Coronary artery (tissue), 2 donors: ENCODE measurements at places on chromosomes 1 and 21.
A peak's percentile ranks its signal among the peaks of the same experiment; 100 is the strongest.

GRCh38 chr1:246680190-246680589 is 44.0 kb upstream of the SCCPDH start:
- DNase-seq, result no peak

GRCh38 chr1:95340061-95340460 is 106.1 kb downstream of the RWDD3 start:
- DNase-seq, result no peak

DNA sequence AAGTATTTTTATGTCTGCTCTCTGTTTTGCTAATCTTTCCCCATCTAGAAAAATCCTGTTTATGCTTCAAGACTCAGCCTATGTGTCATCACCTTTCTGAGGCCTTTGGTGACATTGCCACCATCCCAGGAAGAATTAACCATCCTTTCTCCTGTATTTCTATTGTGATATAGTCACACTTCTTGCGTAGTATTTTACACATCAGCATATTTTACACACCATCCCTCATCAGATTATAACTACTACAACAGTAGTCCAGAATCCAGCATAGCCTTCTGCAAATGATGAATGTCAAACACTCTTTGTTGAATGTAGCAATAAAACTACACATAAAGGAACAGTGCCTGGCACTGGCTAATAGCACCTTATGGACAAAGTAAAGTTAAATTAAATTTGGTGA is 275.3 kb upstream of the C1orf87 start:
- DNase-seq, result no peak

DNA sequence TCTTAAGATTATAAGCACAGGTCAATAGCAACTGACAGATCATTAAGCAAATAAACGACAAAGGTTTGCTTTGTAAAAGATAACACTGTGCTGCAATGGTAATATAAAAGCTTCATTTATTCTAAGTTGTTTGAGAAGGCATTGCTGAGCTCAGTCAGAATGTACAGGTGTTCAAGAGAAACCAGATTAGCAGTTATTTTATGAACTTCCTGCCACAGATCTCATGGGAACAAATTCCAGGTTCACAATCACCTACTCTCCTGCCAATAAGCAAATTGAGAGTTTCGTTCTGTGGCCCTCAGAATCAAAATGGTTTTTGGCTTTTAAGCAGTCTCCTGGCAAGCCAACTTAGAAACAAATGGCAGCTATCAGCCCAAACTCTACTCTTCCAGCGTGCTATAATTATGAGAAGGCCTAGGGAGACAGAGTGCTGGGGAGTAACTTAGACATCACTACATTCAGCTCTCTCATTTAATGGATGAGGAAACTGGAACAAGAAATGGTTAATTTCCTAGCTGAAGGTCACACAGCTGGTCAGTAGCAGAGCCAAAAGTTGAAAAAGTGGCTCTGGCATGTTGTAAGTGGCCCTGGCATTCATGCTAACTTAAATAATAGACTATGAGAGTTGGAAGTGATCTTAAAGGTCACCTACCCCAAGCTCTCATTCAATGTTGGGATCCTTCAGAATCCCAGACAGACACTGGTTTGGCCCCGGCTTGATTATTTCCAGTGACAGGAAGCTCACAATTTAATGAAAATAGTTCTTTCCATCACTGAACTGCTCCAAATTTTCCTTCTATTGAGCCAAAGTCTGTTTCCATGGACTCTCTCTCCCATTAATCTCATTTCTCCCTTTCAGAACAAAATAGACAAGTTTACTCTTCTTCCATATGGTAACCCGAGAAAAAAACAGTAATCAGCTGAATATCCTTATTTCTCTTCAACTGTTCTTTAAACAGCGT is 82.6 kb upstream of the EDEM3 start:
- DNase-seq, result no peak

GRCh38 chr1:201883786-201884185 is 4.9 kb upstream of the SHISA4 start:
- DNase-seq, result no peak

DNA sequence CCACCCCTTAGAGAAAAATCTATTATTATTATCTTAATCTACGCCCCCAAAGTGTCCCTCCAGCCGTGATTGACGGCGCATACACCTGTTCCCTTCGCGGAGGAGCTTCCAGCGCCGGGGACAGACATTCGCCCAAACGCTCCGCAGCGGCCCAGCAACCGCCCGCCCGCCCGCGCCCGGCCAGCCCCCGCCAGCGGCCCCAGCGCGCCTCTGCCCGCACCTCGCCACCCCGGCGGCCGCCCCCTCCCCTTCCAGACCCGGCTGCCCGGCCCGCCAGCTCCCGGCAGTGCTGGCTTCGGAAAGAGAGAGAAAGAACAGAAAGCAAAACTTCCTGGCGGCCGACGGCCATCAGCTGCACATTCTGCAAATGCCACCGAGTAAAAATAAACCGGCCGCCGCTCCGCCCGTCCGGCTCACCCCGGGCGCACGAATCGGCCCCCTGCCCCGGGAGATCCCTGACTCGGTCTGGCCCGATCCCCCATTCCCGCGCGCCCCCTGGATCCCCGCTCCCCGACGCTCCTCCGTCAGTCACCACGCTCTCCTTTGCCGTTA is 1.6 kb downstream of the CASZ1 start:
- no peak for DNase-seq

GRCh38 chr1:64231153-64231552 is 27.7 kb downstream of the UBE2U start:
- no peak for DNase-seq

DNA sequence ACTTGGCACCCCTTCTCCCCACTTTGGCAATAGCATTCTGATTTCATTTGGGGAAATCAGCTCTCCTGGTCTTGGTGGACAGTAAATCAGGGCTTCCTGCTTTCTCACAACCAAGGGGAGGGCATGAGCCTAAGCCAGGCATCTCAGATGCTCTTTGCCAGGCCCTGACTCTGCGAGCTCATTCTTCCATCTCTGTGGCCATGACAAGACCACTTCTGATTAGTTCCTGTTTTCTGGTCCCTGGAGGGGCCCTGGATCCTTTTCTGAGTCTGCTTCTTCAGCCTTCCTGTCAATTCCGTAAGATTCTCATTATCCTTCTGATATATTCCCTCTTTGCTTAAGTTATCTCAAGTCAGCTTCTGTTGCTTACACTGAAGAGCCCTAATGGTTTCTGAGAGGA is 210.4 kb downstream of the HIVEP3 start:
- DNase-seq, result no peak

GRCh38 chr1:67209521-67209920 is 43.3 kb downstream of the IL23R start:
- no peak for DNase-seq

GRCh38 chr1:177800400-177801088 is 169.3 kb downstream of the SEC16B start:
- DNase-seq, result no peak

GRCh38 chr1:29789221-29789909 is 553.0 kb downstream of the PTPRU start:
- DNase-seq, result peak; percentile 11

- no peak for DNase-seq
Measured at GRCh38 chr1:63729227-63729620, 44.6 kb upstream of the ROR1 start.

DNA sequence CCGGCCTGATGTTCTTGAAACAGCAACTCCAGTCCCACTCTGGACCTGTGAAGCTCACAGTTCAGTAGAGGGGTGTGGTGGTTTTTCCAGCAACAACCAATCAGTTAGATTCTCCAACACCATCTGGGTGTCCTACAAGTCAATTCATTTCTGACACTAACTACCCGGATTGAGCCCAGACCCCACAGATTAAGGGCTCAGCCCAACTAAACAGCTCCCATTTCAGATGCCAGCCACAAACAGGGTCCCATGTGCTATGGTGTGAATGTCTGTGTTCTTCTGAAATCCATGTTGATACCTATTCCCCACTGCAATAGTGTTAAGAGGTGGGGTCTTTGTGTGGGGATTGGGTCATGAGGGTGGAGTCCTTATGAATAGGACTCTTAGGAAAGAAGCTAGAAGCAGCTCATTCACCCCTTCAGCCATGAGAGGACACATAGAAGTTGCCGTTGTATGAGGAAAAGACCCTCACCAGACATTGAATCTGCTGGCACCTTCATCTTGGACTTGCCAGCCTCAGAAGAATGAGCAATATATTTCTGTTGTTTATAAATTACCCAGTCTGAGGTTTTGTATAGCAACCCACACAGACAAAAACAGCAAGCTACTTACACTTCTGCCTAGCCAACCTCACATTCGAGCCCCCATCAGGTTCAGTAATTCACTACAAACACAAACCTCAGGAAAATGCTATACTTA is 53.6 kb downstream of the IRF2BP2 start:
- peak; percentile 41 for DNase-seq

- DNase-seq, result no peak
Measured at GRCh38 chr1:107787299-107787698, 177.7 kb downstream of the VAV3 start.

DNA sequence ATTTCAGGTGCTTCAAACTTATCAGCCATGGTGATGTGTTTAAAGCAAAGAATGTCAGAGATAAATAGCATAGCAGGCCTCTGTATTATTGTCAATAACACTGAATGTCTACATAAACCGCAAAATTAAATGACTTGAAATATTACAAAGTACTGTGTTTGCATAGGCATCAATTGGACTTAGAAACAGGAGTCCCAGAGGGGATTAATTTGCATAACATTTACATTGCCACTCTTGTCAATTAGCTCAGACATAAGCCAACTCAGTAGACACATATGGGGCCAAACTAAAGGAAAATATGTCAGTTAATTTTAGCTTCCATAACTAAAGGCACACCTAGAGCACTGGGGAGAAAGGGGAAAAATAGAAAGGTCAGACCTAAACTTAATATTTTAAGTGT is 814.5 kb upstream of the NEGR1 start:
- DNase-seq, result no peak

- DNase-seq, result no peak
Measured at GRCh38 chr1:53454019-53454418, 5.2 kb upstream of the DMRTB1 start.

- no peak for DNase-seq
Measured at GRCh38 chr1:198387587-198387986, 152.9 kb downstream of the ATP6V1G3 start.

GRCh38 chr21:18913914-18914313 is 510.3 kb upstream of the TMPRSS15 start:
- DNase-seq, result no peak

DNA sequence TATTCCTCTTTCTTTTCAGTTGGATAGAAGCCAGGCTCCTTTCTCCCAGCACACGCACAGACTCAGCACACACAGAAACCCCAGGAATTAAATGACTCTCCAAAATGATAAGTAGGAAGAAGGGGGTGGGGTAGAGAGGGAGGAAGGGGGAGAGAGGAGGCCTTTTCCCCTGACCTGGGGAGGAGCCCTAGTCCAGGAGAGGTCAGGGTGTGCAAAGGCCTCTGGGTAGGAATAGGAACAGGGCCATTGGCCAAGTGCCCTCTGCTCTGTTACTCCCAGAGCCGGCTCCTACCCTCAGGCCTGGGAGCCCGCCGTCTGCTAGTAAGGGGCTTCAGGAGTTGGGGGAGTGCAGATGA is 35.6 kb upstream of the PUM1 start:
- no peak for DNase-seq

DNA sequence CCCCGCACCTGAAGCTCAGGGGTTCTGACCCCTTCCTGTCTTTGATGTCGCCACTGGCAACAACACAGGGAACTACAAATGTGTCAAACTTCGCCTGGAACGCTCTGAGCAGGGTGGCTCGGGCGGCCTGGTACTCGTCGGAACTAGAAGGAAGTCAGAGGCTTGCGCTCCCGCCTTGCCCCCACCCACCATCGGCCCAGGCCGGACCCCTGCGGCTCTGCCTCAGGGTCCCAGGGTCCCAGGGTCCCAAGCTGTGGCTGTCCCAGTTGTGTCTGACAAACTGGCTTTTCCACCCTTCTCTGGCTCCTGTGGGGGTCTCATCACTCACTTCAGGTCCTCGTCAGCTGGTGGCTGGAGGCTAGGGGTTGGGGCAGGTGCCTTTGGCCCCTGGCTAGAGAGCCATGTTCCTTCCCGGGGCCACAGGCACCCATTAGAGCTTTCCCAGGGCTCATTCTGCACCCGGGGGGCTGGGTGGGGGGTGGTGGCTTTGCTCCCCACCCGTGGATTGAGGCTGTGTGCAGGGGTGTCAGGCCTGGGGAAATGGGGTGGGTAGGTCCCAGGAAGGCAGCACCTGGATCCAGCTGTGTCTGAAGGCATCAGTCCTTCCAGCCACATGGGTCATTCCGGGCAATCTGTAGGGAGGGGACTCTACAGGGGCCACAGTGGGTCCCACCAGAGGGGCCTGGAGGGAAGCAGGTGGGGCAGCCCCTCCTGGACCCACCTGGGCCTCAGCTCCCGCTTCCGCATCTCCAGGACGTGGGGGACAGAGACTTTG is 8.0 kb upstream of the TMEM52 start:
- DNase-seq, result no peak

DNA sequence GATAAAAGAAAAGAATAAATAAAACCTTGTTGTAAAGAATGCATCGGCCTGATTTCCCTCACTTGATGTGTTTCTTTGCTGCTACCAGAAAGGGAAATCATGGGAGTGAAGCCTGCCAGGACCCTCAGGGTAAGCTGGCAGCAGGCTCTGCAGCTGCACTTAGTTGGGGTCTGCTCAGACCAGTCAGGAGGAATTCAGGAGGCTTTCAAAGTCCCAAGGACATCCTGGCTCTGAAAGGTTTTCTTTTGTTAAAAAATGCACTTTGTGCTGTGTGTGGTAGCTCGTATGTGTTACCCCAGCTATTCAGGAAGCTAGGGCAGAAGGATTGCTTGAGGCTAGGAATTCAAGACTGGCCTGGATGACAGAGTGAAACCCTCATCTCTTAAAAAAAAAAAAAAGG is 254.8 kb downstream of the ZNF648 start:
- DNase-seq, result no peak

GRCh38 chr1:226735576-226735975 is 3.5 kb downstream of the ITPKB start:
- no peak for DNase-seq

- DNase-seq, result no peak
Measured at GRCh38 chr1:145804235-145805045, 19.5 kb downstream of the RNF115 start.

GRCh38 chr1:228005511-228006033 is 1.2 kb upstream of the WNT3A start:
- peak; percentile 45 for DNase-seq

- no peak for DNase-seq
Measured at GRCh38 chr1:44585315-44585920, 88.9 kb downstream of the TMEM53 start.

GRCh38 chr21:43602266-43603232 is 56.7 kb downstream of the HSF2BP start:
- no peak for DNase-seq

GRCh38 chr1:47650205-47650604 is 212.4 kb downstream of the FOXD2 start:
- DNase-seq, result peak; percentile 59

DNA sequence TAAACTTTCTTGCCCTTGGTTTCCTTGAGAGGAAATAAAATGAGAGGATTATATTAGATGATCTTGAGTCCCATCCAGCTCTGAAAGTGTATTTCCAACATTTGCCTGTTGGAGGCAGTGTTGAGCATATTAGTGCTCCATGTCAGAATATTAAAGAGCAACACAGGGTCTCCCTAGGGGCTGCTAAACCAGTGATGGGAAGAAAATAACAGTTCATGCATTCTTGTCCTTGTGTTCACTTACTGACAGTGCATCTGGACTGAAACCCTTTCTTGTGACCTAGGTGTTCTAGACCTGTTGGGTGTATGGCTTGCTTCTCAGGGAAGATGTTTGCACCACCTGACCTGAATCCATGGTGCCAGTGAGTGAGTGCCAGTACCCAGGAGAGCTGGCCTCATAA is 124.7 kb upstream of the KIAA0040 start:
- no peak for DNase-seq
